Neural cell (in vitro differentiated cells): ENCODE measurements at places on chromosomes 3 and 15. TPM values are rescaled to one million over a fixed set of nuclear protein-coding genes. Genes with fewer than 3 reads are reported as not detected.

Gene CSTA
- not detected in 2 replicates for polyA plus RNA-seq

Gene CD96
- polyA plus RNA-seq: not detected in 2 replicates

Gene ACAD11
- polyA plus RNA-seq: 14.9 and 19.2 TPM in 2 replicates

Gene GPR176
- 8.3 and 9.8 TPM in 2 replicates for polyA plus RNA-seq

Gene NEO1
- polyA plus RNA-seq: 52.5 and 57.0 TPM in 2 replicates

Gene SNRPN
- polyA plus RNA-seq: 680 and 735 TPM in 2 replicates

Gene NLGN1
- polyA plus RNA-seq: 2.7 and 7.1 TPM in 2 replicates

Gene TRIM42
- polyA plus RNA-seq: not detected in 2 replicates

Gene CAMP
- polyA plus RNA-seq: not detected in 2 replicates
